ENCODE measurements at places on chromosomes 13 and 19. TPM values are rescaled to one million over a fixed set of nuclear protein-coding genes. Genes with fewer than 3 reads are reported as not detected.

PGLYRP1 gene
- total RNA-seq, result not detected

KLK2 gene
- total RNA-seq, result not detected

ADGRE2 gene
- total RNA-seq, result 13.6 TPM

DNA sequence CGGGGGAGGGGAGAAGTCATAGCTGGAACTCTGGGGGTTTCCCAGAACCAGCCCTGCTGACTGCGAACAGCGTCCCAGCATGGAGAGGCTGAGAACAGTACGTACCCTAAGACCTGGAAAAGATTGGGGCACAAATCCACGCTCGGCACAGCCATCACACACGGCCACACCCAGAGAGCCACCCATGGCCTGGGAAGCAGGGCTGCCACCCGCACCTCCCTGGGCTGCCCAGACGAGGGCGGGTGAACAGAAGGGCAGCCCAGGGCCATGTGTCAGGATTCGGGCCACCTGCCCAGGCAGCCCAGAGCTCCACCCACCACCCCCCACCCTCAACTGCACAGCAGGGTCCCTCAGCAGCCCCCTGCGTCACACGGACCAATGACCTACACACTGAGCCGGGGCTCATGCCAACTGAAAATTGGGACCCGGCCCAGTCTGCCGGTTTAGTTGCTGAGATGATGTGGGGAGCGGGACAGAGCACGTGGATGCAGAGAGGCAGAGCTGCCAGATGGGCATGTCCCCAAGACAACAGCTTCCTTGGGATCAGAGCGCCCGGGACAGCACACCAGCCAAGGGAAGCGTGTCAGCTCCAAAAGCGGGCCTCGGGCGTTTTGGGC lies 8.5 kb downstream of the UBXN6 start:
- no peak overlapping the region for H3K4me3 ChIP-seq
- no peak for DNase-seq
- peaks cover 89% of the 10 kb centered on the region for H3K36me3 ChIP-seq
- no peaks in the 10 kb centered on the region for H3K27me3 ChIP-seq

- H3K4me1 ChIP-seq, result peaks cover 20% of the 10 kb centered on the region
- H3K27ac ChIP-seq, result no peak overlapping the region
- no peak overlapping the region for H3K4me3 ChIP-seq
- no peak for DNase-seq
Measured at GRCh38 chr19:54196536-54196935, 4.1 kb upstream of the RPS9 start.

DNA sequence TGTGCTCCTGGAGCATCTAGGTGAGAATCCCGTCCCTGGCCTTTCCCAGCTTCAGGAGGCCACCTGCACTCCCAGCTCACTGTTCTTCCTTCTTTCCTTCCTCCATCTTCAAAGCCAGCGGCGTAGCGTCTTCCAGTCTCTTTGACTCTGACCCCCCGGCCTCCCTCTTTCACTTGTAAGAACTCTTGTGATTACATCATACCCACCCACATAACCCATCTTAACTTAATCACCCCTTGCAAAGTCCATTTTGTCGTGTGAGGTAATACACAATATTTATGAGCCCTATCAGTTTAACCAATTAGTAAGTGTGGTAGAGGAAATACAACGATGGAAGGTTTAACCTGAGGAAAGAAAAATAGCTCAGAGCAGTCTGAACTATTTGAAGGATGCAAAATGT lies 4.6 kb upstream of the CDC16 start:
- no peak overlapping the region for H3K4me3 ChIP-seq
- no peak overlapping the region for H3K27ac ChIP-seq
- H3K36me3 ChIP-seq, result no peaks in the 10 kb centered on the region
- H3K27me3 ChIP-seq, result no peaks in the 10 kb centered on the region

- no peak overlapping the region for H3K27ac ChIP-seq
- H3K4me1 ChIP-seq, result no peaks in the 10 kb centered on the region
- peaks cover 11% of the 10 kb centered on the region for H3K36me3 ChIP-seq
- no peaks in the 10 kb centered on the region for H3K27me3 ChIP-seq
- H3K4me3 ChIP-seq, result no peak overlapping the region
- peak; percentile 68 for DNase-seq
Measured at GRCh38 chr13:114005206-114005724, 31.4 kb upstream of the C13orf46 start.

DNA sequence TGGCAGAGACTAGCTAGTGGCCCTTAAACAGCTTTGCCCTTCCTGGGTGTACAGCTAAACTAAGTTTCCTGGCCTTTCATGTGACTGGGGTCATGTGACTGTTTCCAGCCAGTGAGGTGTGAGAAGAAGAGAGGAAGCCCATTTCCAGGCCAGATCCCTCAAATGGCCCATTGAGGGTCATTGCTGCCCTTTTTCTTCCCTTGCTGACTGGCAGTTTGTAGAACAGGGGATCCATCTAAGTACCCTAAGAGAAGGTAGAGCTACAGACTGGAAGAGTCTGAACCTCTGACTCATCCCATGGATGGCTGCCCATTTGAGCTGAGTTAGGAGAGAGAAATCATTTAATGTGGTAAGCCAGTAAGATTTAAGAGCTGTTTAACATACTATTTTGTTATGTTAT lies 2.8 kb downstream of the SWSAP1 start:
- peaks cover 57% of the 10 kb centered on the region for H3K4me1 ChIP-seq
- H3K36me3 ChIP-seq, result no peaks in the 10 kb centered on the region
- DNase-seq, result no peak
- no peaks in the 10 kb centered on the region for H3K27me3 ChIP-seq
- H3K27ac ChIP-seq, result peak overlapping the region; percentile 94
- no peak overlapping the region for H3K4me3 ChIP-seq

GRCh38 chr19:40560092-40560507 lies 16.6 kb upstream of the SHKBP1 start:
- no peak overlapping the region for H3K4me3 ChIP-seq
- H3K4me1 ChIP-seq, result no peaks in the 10 kb centered on the region
- no peaks in the 10 kb centered on the region for H3K27me3 ChIP-seq
- H3K27ac ChIP-seq, result no peak overlapping the region
- no peak for DNase-seq

GRCh38 chr19:11480715-11481533 lies at the start of gene ELAVL3:
Gene ELAVL3, minus strand, starts transcription at chr19:11481046. Its CDS starts 438 bp downstream, at chr19:11480608.
- DNase-seq, result peak; percentile 83
- peaks cover 25% of the 10 kb centered on the region for H3K27me3 ChIP-seq
- H3K4me3 ChIP-seq, result peak within 1 kb of the TSS; percentile 27
- peaks cover 32% of the 10 kb centered on the region for H3K4me1 ChIP-seq
- H3K27ac ChIP-seq, result no peak within 1 kb of the TSS
- H3K36me3 ChIP-seq, result no peaks in the 10 kb centered on the region

DNA sequence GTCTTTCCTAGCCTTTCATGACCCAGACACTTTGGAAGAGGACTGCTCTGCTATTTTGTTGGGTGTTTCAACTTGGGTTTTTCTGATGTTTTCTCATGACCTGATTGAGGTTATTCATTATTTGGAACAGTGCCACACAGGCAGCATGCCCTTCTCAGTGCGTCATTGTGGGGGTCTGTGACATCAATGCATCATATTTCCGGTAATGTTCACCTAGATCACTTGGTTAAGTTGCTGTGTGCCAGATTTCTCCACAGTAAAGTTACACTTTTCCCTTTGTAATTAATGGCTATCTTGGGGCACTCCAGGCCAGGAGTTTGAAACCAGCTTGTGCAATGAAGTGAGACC lies 124.4 kb downstream of the SIPA1L3 start:
- no peak overlapping the region for H3K27ac ChIP-seq
- DNase-seq, result no peak
- H3K4me3 ChIP-seq, result no peak overlapping the region

- no peak for DNase-seq
- no peaks in the 10 kb centered on the region for H3K36me3 ChIP-seq
- H3K27me3 ChIP-seq, result no peaks in the 10 kb centered on the region
Measured at GRCh38 chr13:94988654-94989053, 276.3 kb upstream of the SOX21 start.

GRCh38 chr13:49524740-49525501 lies 29.2 kb downstream of the PHF11 start:
- no peak overlapping the region for H3K27ac ChIP-seq
- H3K27me3 ChIP-seq, result no peaks in the 10 kb centered on the region
- H3K4me3 ChIP-seq, result no peak overlapping the region
- no peaks in the 10 kb centered on the region for H3K4me1 ChIP-seq

DNA sequence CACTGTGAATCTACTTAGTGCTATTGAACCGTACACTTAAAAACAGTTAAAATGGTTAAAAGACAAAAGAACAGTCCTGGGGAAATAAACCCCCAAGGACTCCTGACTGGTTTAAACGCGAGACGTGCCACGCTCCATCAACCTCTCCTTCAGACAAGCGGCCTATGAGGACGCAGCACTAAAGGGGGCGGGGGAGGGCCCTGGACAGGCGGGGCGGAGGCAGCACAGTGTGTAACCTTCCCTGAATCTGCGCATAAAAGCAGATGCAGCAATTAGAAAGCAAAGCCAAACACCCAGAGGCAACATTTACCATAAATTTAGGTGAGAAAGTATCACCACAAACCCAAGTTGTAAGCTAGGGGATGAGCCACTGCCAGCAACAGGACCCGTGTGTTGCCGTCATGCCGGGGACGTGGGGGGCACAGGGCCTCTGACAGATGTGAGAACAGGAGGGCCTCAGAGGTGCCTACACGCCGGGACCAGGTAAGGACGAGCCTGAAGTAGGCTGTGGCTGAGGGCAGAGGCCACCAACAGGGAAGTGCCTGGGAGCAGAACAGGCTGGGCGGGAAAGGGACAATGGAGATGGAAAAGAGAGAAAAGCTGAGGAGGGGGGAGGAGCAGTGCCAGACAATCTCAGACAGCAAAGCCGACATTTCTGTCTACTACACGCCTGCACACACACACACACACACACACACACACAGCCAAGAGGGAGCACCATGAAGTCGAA lies 15.3 kb upstream of the ADPRHL1 start:
- H3K4me1 ChIP-seq, result peaks cover 9% of the 10 kb centered on the region
- H3K36me3 ChIP-seq, result peaks cover 13% of the 10 kb centered on the region
- DNase-seq, result no peak
- no peaks in the 10 kb centered on the region for H3K27me3 ChIP-seq

DNA sequence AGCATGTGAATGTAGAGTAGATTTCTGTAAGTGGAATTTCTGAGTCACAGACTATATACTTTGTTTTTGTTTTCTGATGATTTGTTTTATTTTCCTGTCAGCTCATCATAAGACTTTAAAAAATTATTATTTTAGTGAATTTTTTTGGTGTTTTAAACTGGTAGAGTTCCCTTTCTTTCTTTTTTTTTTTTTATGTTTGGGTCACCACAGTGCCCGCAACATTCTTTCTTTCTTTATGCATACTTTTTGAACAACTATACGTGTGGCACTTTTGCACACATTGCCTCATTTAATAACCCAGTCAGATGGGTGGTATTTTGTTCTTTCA lies 46.0 kb downstream of the WDFY2 start:
- peaks cover 23% of the 10 kb centered on the region for H3K4me1 ChIP-seq
- DNase-seq, result no peak
- H3K4me3 ChIP-seq, result no peak overlapping the region
- no peaks in the 10 kb centered on the region for H3K27me3 ChIP-seq

DNA sequence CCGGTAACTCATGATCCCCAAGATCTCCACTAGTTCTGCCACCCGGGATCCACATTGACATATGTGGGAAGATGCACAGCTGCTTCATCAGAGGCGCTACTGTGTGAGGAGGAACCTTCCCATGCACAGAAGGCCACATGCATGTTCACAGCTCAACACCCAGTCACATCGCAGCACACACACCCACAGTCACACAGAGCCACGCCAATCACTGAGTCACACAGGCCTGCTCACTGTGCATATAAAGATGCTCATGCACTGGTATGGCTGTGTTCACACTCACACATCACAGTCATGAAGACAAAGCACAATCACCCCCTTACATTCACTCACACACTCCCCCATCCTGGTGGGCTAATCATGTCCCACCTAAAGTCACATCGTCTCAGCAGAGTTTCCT lies 9.8 kb downstream of the CLC start:
- no peaks in the 10 kb centered on the region for H3K4me1 ChIP-seq
- H3K4me3 ChIP-seq, result no peak overlapping the region
- no peak for DNase-seq

Data from upper lobe of left lung (tissue), 6 donors.